Stimulated activated CD8-positive, alpha-beta memory T cell treated with anti-CD3 and anti-CD28 coated beads, Interleukin-15, amount 100 ng/mL, for 24 hours (primary cell): ENCODE measurements at places on chromosomes 13 and 19.

GRCh38 chr13:84399320-84400085, 517.2 kb upstream of the SLITRK1 start:
- DNase-seq, result no peak

DNA sequence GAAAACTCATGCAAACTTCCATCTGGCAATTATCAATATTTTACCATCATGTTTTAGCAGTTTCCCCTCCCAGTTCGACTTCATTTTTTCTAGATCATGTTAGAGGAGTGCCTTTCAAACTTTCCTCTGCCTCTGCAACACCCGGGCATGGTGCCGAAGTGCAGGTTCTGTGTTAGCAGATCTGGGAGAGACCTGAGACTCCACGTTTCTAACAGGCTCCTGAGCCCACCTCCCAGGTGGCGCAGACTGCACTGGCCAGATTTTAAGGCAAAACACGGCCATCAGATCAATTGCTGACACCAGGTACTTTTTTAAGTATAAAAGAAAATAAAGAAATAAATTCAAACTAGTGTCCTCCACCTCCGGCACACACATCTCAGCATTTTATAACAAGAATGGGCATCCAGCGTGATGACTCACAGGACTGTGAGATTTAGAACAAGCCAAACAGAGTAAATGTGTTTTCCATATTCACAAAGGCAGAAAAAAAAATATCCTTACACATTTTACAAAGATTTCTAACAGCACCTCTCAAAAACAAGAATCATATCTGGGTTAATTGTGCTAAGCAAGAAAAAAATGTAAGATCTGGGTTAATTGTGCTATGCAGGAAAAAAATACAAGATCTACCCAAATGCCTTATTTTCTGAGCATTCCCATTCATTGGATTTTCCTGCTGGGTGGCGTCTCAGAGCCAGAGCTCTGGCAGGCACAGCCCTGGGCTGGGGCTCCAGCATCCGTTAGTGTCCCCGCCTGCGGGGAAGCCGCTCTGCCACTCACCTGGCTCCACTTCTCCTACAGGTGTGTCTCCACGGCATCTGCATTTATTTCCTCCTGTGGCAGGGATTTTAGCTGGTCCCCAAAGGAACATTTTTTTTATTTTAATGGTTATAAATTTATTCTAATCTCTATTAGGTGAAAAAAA, 127.9 kb upstream of the SOX1 start:
- no peak for DNase-seq

- no peak for DNase-seq
These were observed at the start of gene DOCK6 for GRCh38 chr19:11261971-11262839. Gene DOCK6, minus strand, starts transcription at chr19:11262524. Its CDS starts 84 bp downstream, at chr19:11262440.

DNA sequence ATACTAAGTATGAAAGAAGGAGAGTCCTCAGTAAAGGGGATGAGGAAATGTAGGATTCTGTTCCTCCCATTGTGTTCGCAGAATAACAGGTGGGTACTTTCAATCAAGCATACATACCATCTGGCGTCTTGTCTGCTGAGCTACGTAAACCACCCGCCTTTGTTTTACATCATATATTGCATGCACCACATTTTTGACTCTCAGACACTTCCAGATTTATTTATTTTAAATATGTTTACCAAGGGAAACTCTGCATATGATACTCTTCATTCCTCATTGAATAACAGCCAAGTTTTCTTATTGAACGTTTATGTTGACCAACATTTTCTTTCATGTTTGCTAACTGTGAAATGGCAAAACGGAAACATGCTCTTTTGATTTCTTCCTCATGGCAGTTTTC, 174.1 kb downstream of the FGF14 start:
- no peak for DNase-seq

DNA sequence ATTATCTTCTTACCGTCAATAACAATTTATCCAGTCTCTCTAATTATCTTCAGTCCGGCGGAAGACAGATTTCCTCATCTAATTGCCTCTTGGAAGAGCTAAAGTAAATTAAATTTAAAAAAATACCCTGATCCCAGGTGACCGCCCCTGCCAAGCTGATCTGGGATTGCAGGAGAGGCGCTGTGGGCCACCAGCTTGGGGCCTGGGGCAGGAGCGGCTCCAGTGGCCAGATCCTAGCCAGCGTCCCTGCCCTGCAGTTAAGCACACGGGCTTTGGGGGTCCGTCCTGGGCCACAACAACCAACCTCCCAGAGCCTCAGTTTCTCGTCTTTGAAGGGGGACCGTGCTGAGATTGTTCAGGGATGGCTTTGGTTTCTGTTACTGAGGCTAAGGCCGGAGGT, 12.4 kb upstream of the TMEM255B start:
- no peak for DNase-seq

GRCh38 chr13:104975272-104975671, 1560.2 kb downstream of the EFNB2 start:
- no peak for DNase-seq

- DNase-seq, result no peak
These were observed 167.3 kb downstream of the FLT1 start for GRCh38 chr13:28327373-28328270.

- DNase-seq, result no peak
These were observed 2.0 kb downstream of the ZNF792 start for GRCh38 chr19:34961775-34962686.

DNA sequence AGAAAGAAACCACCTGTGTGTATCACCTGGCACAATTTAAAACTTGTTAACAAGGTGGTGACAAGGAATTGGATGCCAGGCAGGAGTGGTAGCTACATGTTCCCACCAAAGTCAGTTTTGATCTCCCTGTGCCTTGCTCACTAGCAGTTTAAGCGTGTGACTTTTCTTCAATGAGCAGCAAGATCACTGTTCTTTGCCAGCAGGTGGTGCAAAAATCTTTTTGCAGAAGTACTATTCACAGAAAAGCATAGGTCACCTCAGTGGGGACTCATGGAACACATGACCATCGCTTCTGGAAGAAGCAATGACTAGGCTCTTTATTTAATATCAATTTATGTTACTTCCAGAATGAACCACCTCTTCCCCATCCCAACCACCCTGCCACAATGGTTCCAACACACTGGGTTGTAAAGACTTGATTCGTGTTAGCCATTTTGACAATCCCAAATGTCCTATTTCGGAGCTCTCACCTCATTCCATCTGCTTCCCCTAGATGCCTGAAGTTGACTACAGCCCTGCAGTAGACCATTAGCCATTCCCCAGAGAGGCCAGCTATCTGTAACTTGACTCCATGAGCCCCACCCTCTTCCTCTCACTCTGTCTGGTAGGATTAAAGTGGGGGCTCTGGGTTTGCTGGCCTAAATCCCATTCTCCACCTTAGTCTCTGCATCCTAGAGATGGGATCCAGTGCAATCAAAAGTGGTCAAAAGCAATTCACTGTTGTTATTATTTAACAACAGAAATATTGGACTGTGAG, 59.1 kb upstream of the TNFRSF19 start:
- no peak for DNase-seq

DNA sequence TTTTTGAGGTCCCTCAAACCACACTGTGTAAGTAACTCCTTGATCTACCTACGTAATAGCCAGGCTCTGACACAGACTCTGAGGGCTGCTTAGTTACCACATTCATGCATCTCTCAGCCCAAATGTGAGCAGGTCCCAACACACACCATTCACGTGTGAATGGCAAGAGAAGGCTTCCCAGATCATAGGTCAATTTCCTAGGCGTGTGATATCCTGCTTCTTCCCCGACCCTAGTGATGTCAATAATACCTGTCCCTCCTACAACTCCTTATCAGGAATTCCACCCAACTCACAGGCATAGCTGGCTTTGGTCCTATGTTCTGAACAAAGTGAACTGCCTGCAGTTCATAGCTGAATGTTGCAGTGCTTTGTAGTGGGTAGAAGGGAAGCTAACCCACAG, 334.5 kb downstream of the RFC3 start:
- DNase-seq, result no peak

DNA sequence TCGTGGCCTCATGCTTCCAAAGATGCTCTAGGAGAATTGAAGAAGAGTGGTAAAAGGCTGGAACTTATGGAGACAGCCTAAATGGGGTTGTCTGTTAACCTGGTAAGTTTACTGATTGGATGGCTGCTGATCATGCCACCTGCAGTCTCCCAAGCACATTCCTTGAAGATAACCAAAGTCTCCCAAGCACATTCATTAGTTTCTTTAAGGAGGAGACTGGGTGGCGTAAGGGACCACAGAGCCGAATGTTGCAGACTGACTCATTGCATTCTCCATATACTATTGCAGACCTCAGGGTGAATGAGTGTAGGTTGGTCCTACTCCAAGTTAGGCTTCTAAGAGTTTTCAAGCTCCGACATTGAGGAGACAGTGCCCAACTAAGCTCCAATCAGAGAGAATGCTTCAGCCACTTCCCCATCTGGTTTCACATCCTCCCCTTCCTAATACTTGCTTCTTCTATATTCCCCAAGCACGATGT, at the start of gene IGFL3:
Gene IGFL3, minus strand, starts transcription at position 51 of the 478 bp plus-strand sequence. Its CDS starts 39 bp downstream, at position 12.
- DNase-seq, result no peak

GRCh38 chr13:49653478-49653877, 25.2 kb downstream of the ARL11 start:
- DNase-seq, result no peak

DNA sequence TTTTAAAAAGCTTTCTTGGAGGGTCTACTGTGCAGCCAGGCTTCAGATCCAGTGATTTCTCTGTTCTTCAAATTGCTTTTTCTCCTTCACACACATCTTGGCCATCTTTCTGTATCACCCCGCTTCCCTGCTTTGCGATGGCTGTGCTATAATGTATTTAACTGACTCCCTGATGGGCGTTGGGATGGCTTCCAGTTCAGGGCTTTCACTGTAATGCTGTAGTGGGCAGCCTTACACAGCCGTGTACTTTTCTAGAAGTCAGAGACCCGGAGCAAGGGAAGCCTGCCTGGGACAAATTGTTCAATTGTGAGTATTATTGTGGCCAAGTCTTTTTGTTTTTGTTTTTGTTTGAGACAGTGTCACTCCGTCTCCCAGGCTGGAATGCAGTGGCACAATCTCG, 19.4 kb upstream of the PAK4 start:
- no peak for DNase-seq
